ENCODE measurements at places on chromosomes 5 and 9.

- no peak for DNase-seq
Measured at GRCh38 chr5:179258001-179258921, 87.0 kb downstream of the ADAMTS2 start.

- DNase-seq, result no peak
Measured at GRCh38 chr5:170483701-170484458, 19.9 kb upstream of the KCNIP1 start.

GRCh38 chr5:136053336-136054141, 24.8 kb downstream of the TGFBI start:
- DNase-seq, result peak; percentile 55

- DNase-seq, result no peak
Measured at GRCh38 chr5:154278908-154279307, 88.4 kb downstream of the GALNT10 start.

DNA sequence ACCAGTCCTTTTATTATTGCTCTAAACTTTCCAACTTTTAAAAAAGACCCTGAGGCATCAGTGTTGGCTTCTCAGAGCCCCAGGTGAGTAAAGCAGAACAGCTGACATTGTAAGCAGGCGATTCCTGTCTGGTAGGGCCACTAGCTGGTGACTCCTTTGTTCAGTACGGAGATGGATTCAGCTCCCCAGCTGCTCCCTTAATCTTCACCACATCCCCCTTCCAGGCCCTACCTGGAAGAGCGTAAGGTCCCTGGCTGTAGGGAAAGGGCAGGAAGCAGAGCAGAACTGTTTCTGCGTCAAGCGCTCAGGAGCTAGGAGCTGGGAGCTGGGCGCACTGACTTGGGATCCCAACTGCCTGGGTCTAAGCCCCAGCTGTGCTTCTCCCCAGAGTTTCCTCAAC, 203.7 kb upstream of the TAS2R1 start:
- no peak for DNase-seq

GRCh38 chr9:135663857-135664256, 748 bp downstream of the LCN9 start:
- no peak for DNase-seq

DNA sequence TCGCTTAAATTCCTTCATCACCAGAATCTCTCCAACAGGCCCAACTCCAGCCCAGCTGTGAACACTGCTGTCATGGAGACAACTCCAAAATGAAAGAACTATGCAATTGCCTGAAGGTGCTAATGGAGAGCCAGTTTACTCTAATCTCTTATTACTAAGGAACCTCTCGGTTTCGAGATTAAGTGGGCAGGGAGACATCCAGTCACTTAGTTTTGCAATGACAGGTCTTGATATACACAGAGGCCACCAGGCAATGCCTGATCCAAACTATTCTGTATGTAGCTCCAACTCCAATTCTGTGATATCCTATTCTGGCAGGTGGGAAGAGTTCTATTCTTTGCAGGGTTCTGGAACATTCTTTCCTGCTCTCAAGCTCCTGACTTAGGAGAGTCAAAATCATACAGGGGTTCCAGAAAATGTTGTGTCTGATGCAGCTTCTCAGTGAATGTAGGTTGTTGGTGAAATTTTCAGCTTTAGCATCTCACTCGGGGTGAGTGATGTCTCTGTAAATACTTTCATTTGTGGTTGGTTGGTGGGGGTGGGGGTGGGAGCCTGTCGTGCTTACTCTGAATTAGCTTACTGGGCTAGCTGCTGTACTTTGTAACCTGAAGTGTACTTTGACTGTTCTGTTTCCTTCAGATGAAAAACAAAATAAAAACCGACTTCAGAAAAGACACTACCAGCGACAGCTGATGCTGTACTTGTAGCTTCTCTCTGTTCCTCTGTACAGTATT, 170.9 kb downstream of the PALM2AKAP2 start:
- no peak for DNase-seq

DNA sequence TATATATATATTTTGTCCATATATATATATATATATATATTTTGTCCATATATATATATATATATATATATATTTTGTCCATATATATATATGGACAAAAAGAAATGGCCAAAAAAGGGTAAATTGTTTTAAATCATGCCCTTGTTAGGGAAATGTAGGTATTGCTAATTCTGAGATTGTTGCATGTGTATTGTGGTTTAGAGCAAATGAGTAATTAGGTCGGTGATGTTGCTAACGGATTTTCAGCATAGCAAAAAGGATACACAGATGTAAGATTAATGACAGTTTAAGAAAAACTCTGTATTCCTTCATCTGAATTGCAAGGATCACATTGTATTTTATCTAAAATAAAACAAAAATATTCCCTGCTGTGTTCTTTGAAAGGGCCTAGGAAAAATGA, 40.2 kb downstream of the OSTF1 start:
- DNase-seq, result no peak

- DNase-seq, result no peak
Measured at GRCh38 chr5:18394443-18394804, 760.2 kb downstream of the TAF11L14 start.

DNA sequence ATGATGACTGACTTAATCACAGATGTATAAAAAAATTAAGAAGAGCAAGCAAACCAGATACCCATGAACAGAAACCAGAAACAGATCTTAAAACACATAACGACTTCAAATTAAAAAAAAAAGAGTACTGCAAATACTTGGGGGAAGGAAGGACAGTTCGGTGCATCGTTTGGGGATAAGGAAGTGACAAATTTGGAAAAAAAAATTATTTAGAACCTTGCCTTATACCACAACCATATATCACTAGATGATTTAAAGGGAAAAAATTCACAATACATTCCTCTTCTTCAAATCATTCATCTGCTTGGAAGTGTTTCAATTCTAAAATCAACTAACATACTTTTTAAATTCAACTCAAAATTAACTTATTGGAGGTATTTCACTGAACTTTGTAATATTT, 1038.6 kb upstream of the DMAC1 start:
- no peak for DNase-seq

GRCh38 chr9:125066839-125067619, 76.3 kb downstream of the SCAI start:
- no peak for DNase-seq

DNA sequence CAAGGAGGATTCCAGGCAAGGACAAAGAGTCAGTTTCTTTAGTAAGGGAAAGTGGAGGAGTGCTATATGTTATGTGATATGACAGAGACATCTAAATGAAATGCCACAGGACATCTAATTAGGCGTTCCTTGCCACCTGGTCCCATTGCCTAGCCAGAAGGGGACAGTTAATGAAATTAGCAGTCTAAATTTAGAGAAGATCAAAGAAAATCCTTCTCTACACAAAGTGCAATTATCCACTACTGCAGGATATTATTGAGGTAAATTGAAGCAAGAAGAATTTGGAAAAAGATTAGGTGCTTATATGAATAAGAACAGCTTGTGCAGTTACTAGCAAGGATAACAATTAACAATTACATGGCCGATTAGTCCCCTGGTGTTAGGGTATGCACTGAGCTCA, 495.3 kb upstream of the NMUR2 start:
- DNase-seq, result no peak

GRCh38 chr9:104386425-104387069, 117.5 kb upstream of the OR13F1 start:
- peak; percentile 55 for DNase-seq

GRCh38 chr5:115419846-115420585, 123.6 kb upstream of the CCDC112 start:
- no peak for DNase-seq

GRCh38 chr9:37511016-37512010, 25.6 kb downstream of the POLR1E start:
- peak; percentile 47 for DNase-seq

DNA sequence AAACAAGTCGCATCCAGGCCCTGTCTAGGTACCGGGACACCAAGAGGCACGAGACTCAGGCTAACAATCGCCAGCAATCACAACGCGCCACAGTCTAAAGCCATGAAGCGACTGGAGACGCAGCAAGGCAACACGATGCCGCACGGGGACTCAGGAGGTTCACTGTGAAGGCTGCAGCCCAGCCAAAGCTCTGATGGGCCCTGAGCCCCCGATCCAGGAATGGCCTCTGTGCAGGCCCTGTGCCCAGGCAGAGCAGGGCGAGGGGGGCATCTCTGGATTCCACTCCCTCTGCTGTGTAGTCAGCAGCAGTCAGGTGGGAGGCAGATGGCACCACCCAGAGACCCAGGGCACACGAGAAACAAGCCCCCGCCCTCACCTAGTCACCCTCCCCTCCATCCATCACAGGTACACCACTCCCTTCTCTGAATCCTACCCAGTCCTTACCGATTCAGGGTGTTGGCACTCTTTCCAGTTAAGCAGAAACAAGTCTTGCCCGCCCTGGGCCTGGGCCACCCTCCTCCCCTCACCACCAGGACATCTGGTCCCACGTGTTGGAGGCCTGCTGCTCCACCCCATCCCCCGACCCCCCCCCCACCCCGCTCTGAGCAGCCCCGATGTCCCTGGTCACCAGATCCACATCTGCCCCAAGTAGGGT, 1.1 kb downstream of the RALGDS start:
- peak; percentile 47 for DNase-seq

GRCh38 chr5:170427672-170428236, 38.6 kb upstream of the KCNMB1 start:
- peak; percentile 20 for DNase-seq

DNA sequence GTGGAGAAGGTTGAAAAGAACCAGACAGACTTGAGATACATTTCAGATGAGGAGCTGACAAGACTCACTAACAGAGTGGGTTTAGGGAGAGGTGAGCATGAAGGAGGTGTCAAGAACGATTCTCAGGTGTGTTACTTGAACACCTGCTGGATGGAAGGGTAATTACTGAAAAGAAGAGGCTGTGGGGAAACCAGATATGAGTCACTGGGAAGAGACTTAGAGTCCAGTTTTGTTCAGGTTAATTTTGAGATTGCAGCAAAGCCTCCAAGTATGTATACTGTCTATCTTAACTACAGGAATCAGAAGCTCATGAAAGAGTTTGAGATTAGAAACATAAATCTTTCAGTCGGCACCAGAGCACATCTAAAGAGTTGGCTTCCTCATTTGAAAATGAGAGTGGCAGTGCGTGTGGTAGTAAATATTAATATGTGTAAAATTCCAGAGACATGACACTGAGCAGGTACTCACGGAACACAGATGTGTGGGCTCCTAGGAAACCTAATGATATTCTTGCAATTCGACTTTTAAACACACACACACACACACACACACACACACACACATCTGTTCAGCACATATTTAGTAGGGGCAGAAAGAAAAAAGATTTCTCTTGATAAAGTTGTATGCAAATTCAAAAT, 197.1 kb downstream of the CDH18 start:
- no peak for DNase-seq

All from hematopoietic multipotent progenitor cell treated with erythropoietin and hydrocortisone succinate and interleukin-3 and kit ligand, for 6 days (in vitro differentiated cells).